ENCODE measurements at places on chromosomes 5 and 9. TPM values are rescaled to one million over a fixed set of nuclear protein-coding genes. Genes with fewer than 3 reads are reported as not detected.

LCN9 gene
- 1.4 TPM for total RNA-seq

SPATA31D4 gene
- 0.26 TPM for total RNA-seq

F2R gene
- total RNA-seq, result 30.1 TPM

MAMDC2 gene
- total RNA-seq, result 0.18 TPM

DNA sequence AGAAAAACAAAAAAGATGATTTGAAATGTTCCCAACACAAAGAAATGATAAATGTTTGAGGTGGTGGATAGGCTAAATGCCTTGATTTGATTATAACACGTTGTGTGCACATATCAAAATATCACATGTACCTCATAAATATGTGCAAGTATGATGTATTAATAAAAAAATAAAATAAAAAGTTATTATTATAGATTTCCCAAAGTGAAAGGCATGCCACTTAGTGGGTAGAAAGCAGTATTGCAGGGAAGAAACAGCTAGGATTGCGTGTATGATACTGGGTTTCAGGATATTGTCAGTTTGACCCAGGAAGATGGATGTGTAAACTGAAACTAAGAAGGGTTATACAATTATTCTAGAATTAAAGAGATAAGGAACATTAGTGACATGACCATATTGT is 3.6 kb upstream of the TMEM38B start:
- no peak for ATAC-seq

DNA sequence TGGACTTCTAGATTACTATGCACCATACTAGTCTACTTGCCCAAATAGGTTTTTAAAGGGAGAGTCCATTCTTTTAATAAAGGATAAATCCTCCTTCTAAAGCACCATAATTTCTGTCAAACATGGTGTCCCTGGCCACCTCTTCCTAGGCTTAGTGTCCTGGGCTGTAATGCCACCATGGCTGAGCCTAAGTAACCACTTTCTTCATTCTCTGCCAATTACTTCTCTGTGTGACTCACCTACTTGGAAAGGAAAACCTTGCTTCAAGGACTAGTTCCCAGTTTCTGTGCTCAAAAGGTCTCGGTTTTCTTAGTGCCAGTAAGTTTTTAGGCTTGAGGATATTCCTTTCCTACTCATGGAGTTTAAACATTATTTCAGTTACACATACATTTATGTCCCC is 273.4 kb downstream of the DENND1A start:
- ATAC-seq, result no peak

DNA sequence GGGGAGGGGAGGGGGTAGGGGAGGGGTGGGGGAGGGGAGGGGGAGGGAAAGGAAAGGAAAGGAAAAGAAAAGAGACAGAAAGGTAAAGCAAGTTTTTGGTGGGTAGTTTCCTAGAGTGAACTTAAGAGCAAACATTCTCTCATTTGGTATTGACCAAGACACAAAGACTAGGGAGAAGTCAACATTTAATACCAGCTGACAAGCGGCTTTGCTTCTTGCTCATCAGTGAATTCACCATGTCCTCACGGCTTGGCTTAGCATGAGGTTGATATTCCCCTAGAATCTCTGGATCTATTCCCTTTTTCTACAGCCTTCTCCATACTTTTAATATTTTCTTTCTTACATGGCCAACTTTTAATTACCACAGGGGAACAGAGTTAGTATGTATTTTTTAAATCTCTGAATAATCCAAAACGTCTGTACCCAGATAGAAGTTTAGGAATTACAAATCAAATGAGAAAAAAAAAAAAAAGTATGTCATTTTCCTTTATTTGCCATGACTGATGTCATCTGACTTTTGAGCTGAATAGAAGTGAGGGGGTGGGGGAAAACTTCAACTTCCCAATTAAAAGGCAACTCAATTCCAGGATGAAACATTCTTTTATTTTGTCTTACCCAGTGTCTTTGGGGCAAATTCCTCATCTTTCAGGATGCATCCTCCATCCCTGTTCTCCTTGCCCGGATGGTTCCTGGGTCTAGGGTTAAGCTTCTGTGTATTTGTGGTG is 40.1 kb upstream of the GLIS3 start:
- no peak for ATAC-seq

- ATAC-seq, result no peak
These were observed 138.7 kb upstream of the TMEM161B start for GRCh38 chr5:88407341-88407740.

DNA sequence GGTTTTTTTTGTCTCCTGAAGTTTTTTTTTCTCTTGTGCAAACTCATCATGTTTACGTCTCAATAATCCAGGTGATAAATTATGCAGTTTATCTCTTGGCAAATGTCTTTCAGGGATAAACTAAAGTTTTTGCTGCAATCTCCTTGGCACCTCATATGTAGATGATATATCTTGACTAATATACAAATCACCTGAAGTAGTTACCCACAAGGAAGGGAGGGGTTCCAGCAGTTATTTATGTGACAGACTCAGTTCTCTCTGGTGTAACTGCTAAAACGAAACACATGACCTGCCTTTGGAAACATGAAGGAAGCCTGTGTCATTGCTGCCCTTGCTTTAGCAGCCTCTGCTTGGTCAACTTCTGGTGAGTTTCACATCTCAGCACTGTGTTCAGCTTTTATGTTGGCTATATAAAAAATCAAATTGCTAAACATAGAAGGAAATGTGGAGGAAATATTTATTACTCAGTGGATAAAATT is 39.3 kb upstream of the KIAA1958 start:
- no peak for ATAC-seq

TXNDC8 gene
- total RNA-seq, result not detected
